NCI-H748 treated with DMSO at 0.1 percent for 48 hours (cell line): ENCODE measurements at places on chromosomes 2 and 18.

- no peak for DNase-seq
These were observed 1.6 kb downstream of the SESTD1 start for GRCh38 chr2:179263015-179263414.

DNA sequence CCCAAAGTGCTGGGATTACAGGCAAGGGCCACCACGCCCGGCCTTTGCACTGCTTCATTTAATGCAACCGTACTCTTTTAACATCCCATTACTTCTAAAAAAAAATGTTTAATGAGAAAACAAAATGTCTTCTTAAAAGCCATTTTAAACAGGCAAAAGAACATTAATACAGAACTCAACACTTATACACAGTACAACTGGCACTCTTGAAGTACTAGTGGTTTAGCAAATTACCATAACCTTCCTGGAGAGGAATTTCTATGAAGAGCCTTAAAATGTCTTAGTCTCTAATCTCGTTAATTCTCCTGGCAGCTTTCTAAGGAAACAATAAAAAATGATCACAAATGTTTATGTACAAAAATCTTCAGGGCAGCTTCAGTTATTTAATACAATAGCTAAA lies 5.9 kb downstream of the IWS1 start:
- DNase-seq, result no peak

GRCh38 chr2:10536569-10537133 lies 88.5 kb upstream of the ODC1 start:
- DNase-seq, result no peak

DNA sequence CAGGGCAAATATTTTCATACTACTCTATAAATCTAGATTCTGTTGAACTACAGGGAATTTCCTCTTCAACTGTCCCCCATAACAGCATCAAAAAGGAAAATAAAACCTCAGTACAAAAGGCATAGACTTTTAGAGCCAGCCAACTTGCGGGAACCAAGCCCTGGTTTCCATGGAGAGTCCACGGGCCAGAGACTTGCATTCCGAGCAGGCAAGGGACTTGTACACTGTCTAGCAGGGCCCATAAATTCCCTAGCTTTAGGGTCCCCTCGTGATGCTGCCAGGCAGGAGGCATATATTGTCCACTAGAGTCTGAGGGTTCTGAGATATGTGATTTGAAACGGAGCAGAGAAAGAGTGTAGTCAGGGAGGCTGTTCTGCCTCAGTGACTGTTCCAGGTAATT lies 153.1 kb upstream of the SLC14A2 start:
- DNase-seq, result no peak

DNA sequence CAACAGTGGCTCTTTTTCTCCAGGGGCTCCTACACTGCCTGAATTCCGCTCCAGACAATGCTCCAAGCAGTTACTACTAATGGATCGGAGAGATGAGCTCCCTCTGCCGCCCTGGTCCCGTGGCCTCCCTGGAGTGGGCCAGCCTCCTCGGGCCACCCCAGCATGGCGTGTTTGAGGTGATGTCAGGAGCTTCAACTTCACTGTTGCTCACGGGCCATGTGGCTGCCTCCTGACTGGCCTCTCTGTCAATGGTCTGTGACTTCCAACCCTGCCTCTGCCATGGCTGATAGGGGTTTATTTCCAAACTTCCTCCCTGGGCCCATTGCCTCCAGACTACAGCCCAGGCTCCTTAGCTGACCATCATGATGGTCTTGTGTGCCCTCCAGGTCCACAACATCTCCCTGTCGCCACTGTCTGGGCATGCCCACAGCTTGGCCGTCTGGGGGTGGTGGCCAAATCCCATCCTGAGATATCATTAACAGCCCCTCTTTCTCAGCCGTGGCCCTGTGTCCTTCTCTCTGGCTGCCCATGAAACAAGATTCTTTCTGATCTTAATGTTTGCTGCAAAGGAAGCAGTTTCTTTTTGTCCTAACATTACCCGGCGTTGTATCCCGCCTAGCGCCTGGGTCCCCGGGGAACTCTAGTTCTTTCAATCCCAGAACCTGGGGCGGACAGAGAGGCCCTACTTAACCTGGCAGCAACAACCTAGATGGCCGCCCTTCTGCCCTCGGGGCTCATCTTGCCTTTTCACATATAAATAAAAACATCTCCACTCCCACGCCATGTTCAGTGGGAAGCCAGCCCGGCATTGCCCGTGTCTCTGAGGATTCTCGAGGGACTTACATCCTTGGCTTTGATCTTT lies 38.1 kb downstream of the ATOH8 start:
- no peak for DNase-seq

DNA sequence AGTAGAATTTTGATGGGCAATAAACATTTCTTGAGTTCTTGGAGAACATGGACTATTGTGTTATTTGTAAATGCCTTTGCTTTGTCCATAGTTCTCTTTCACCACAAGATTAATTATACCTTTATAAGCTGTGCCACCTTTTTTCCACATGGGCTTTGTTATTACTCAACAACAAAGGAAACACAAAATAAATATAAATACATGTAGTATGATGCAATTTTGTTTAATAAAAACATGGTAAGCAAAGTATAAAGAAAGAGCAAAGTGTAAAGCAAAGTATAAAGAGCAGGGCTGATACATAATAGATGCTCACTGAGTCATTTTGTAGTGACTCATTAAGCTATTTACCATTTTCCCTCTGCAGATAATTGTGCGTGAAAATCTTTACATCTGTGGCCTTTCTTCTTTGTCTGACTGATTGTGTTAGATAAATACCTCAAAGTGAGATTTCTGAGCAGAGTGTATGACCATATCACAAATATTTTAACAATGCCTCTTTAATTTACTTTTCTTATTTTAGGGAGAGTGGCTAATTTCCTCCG lies 80.9 kb downstream of the CERS6 start:
- DNase-seq, result no peak

- DNase-seq, result no peak
These were observed 8.1 kb downstream of the NEU2 start for GRCh38 chr2:233040571-233040970.

DNA sequence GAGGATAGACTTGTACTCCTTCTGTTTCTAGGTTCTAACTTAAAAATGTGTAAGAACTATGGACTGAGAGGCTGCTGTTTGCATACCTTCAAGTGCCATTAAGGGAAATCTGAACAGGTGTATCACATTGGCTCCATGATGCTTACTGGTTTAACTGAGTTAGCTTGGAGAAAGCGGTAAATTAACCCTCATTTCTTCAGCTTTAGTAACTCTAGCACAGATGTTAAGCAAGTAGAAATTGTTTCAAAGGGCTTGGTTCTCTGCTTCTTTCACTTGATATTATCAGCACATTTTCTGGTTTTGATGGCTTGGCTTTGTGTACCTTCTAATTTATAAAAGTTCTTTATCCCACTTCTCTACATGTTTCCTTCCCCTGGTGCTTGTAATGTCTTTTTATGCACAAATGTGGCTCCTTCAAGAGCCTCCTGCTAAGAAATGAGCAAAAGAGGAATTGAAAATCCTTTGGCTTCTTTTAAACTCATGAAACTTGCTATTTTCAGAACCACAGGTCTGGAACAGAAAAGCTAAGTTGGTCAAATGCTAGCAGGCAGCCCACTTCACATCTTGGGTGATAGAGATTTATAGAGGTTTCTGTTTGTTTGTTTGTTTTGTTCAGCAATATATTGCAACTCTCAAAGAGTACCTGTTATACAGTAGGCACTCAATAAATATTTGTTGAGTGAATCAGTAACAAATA lies 249.9 kb upstream of the THUMPD2 start:
- DNase-seq, result no peak

DNA sequence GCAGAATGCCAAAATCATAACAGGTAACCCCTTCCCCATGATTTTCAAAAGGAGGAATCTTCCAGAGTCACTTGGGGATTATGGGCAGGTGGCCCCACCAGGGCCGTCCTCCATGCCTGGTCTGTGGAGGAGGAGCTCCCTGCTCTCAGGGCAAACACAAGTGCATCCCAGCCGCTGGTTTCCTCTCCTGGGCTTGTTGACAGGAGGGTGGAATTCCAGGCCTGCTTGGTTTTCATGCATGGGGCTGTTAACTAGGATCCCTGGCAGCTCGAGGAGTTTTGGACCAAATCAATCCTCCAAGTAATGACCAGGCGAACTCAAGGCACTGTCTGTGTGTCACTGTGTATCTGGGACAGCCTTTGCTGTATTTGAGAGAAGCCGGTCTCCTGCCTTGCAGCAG lies 45.3 kb downstream of the FOSL2 start:
- DNase-seq, result no peak

DNA sequence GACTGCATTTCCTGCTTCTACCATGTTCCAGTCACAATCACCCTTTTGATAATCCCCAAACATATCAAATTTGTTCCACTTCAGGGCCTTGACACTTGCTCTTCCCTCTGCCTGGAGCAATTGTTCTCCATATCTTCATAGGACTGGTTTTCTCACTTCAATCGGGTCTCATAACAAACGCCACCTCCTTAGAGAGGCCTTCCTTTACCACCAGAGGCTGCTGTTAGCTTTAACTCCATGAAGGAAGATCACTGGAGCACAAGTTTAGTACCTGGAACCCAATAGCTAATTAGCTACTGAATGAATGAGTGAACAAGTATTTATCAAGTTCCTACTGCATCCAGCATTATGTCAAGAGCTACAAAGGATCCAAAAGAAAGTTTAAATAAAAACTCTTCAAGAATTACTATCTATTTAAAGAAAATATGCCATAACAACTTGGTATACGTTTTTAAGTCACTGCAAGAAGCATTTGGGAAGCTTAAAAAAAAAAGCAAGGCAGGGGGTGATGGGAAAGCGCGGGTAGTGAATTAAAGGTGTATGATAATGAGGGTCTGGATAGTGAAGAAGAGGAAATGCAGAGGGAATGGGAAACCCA lies 58.8 kb downstream of the BAZ2B start:
- DNase-seq, result no peak

DNA sequence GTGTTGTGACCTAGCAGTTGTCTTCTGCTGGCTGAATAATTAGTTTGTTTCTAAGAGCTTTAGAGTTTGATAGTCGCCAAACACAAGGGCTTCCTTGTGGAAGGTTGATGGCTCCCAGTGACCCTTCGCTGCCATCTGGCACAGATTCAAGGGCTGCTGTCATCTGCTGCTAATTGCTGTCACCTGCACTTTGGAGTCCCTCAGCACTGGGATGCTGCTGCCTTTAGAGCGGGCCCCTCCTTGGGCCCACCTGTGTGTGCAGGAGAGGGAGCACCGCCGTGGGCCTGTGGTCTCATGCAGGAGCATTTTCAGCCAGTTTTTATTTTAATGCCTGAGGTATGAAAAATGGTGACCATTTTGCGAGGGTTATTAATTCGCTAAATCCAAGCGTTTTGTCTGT lies 154.0 kb upstream of the NFATC1 start:
- peak; percentile 95 for DNase-seq

DNA sequence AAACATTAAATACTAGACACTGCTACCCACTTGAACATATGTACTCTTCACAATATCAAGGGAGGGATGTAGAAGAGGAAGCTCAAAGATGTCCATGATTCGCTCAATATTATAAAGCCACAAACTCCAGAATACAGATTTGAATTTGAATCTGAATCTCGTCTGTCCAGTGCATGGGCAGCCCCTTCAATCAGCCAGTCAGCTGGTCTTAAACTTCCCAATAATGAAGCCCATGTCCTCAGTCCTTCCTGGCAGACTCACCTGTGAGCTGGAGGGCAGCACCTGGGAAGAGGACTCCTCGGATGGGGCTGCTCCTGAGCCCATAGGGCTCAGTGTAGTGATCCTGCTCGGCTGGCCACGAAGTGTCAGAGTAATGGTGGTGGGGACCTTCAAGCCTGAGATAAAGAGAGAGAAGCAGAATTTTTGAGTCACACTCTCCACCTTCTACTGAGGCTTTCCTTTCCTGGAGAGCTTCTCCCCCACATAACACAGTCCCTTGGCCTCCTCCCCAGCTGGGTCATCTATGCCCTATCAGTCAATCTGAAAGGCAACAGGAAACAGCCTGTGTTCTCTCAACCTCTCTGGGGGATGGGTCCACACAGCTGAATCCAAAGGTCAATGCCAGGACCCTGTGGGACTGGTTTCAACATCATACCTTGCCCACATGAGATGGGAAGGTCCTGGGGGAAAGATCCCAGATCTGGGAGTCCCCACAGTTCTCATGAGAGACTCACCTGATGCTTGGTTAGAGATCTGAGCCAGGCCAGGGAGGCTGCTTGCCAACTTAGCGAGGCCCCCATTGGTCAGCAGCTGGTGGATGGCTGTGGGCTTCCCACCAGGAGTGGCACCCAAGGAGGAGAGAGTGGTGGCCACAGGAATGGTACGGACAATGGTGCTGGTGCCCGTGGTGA lies 36.5 kb downstream of the KANSL3 start:
- DNase-seq, result no peak

DNA sequence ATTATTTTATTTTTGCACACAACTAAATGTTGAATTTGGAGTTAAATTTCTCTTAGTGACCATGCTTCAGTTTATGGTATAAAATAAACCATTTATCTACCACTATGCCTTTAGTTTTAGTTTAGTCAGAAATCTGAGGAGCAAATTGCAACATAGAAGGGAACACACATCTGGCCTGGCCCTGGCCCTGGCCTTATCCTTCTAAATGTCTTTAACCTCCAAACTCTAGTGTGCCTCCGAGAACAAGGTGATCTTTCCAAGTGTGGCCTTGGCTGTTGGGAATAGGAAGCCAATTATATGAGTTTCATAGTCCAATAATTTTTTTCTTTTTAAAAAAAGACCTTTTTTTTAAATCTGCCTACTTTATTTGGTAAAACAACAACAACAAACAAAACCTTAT lies 31.8 kb upstream of the GREB1L start:
- DNase-seq, result no peak

- no peak for DNase-seq
These were observed 113.4 kb downstream of the AP1S3 start for GRCh38 chr2:223723954-223724411.

DNA sequence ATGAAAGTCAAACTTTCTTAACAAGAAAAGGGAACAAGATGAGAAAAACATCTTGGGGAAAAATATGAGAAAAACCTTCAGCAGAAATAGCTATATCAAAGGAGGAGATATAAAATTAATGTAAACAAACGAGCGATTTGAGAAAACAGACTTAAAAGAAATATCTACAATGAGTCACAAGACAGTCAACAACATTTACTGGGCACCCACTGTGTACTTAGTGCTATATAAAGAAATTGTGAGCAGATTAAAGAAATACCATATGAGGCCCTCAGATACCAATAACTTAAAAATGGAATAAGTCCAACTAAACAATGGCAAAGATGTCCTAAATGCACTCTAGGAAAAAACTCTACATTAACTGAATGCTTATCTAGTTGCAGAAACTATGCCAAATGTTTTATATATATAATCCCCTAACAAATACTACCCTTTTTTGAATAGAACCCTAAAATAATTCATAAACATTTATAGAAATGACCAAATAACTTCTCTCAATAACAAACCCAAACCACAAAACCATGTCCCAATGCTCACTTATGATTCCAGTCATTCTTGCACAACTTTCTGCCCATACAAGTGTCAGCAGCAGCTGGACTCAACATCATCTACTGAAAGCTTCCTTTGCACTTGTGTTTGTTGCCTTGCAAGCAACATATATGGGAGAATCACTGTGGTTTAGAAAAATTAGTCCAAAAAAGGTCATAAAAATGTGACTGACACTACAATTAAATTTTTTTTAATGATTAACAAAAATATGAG lies 83.5 kb downstream of the COBLL1 start:
- DNase-seq, result no peak

- no peak for DNase-seq
These were observed 149.9 kb downstream of the RBM43 start for GRCh38 chr2:151111599-151112278.

GRCh38 chr2:84450288-84451227 lies 8.5 kb downstream of the SUCLG1 start:
- DNase-seq, result no peak

GRCh38 chr2:236038096-236038495 lies 130.1 kb downstream of the GBX2 start:
- DNase-seq, result no peak
